Adrenal gland (tissue), 19 donors: ENCODE measurements at places on chromosomes 1 and 21. TPM values are rescaled to one million over a fixed set of nuclear protein-coding genes. Genes with fewer than 3 reads are reported as not detected.

The JAK1 gene
- total RNA-seq: 107 TPM

The CYP4B1 gene
- 2.2 TPM for total RNA-seq

The PRR9 gene
- total RNA-seq: not detected

The SLC1A7 gene
- 0.17 TPM for total RNA-seq

The MYOM3 gene
- 7.0 TPM for total RNA-seq

The SLC9C2 gene
- not detected for total RNA-seq

The SPRR2B gene
- total RNA-seq: not detected

The ICOSLG gene
- 4.0 TPM for total RNA-seq

The APP gene
- total RNA-seq: 862 TPM

The DOP1B gene
- 11.5 TPM for total RNA-seq

The DCST1 gene
- not detected for total RNA-seq

The AZIN2 gene
- total RNA-seq: 18.9 TPM

The OLIG2 gene
- total RNA-seq: not detected

The FCER1G gene
- total RNA-seq: 71.0 TPM
